Lung (tissue), 17 donors: ENCODE measurements at places on chromosomes 7 and 10. TPM values are rescaled to one million over a fixed set of nuclear protein-coding genes. Genes with fewer than 3 reads are reported as not detected.

CCL26 gene
- total RNA-seq, result not detected

PON1 gene
- total RNA-seq, result 0.98 TPM

- DNase-seq, result no peak
Observed at GRCh38 chr7:121530227-121531174, 134.4 kb upstream of the FAM3C start.

- peak; percentile 42 for DNase-seq
Observed at GRCh38 chr7:73436031-73436929, 2.7 kb downstream of the FZD9 start.

DNA sequence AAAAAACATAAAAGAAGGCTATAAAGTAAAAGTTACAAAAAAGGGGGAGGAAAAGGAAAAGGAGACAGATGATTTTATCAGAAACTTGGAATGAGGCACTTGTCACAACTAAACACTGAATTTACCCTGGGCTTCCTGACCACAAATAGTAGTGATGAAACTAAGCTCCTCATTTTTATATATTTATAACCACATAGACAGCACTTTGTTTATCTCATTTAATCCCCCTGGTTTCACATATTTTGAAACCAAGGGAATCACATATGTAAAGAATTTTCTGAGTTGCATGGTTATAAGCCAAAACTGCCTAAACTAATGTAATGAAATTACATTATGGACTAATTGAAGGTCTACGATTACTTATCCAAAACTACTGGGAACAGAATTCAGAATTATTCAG is 39.6 kb upstream of the MET start:
- no peak for DNase-seq
